ENCODE measurements at places on chromosomes 2 and 18. TPM values are rescaled to one million over a fixed set of nuclear protein-coding genes. Genes with fewer than 3 reads are reported as not detected.

MAB21L4 gene
- not detected for total RNA-seq

MCEE gene
- 12.4 TPM for total RNA-seq

STON1 gene
- 2.0 TPM for total RNA-seq

WNT10A gene
- not detected for total RNA-seq

PID1 gene
- not detected for total RNA-seq
